ENCODE measurements at places on chromosomes 11 and 22.
A peak's percentile ranks its signal among the peaks of the same experiment; 100 is the strongest.

- peak; percentile 34 for DNase-seq
These were observed 156.8 kb downstream of the SPON1 start for GRCh38 chr11:14119357-14119756.

- no peak for DNase-seq
These were observed 96.2 kb downstream of the RASSF10 start for GRCh38 chr11:13105237-13105844.

GRCh38 chr11:6052374-6052773 lies 21.8 kb upstream of the OR56A1 start:
- DNase-seq = no peak

DNA sequence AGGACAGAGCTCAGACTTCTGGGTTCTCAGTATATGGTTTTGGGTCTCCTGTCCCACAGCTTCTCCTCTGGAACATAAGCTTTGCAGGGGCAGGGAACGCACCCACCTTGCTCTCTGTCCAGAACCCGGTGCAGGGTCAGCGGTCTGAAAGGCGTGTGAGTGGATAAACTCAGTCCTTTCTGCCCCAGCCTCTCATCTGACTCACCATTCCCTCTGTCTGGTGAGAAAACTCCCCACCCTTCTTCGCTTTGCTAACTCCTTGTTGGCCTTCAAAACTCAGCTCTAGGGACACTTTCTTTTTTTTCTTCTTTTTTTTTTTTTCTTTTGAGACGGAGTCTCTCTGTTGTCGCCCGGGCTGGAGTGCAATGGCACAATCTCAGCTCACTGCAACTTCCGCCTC lies 68.9 kb upstream of the NUP50 start:
- no peak for DNase-seq

Measured in stimulated activated CD4-positive, alpha-beta T cell treated with anti-CD3 and anti-CD28 coated beads, Interleukin-1b, Interleukin-23, amount 100 ng/mL, for 48 hours (primary cell).